Upper lobe of right lung (tissue), 1 donor: ENCODE measurements at places on chromosomes 1 and 21. TPM values are rescaled to one million over a fixed set of nuclear protein-coding genes. Genes with fewer than 3 reads are reported as not detected.
A peak's percentile ranks its signal among the peaks of the same experiment; 100 is the strongest.

DNA sequence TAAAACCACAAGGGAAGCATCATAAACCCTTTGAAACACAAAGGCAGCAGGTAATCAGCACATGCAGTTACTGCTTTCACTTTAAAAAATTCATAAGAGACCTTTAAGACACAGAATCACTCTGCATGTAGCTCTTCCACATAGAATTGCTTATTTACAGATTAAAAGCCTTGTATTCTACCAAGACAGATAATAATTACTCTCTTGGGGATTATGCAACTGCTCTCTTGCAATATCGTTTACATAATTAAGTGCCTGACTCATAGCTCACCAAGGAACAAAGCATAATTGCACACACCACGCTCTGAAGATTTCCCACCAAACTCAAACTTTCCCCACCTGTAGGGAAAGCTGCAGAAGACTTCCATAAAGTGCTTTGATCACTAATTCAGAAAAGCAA is 87.9 kb downstream of the VAV3 start:
- DNase-seq, result no peak

GRCh38 chr1:69263921-69264391 is 303.8 kb upstream of the LRRC7 start:
- DNase-seq, result no peak

DNA sequence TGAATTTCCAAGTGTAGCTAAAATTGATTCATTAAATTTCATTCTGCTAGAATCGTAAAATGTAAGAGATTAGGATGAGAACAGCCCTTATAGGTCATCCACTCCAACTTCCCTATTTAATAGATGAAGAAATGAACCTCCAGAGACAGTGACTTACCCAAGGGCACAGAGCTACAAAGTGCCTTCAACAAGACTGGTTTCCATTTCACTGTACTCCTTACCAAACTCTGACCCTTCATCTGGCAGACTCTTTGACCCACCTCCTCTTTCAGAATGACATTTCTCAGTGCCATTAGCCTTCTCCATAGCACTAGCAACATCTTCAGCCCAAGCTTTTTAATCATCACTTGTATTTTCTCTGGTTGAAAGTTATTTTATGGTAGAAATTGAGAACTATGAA is 161.3 kb downstream of the NEK7 start:
- no peak for DNase-seq

DNA sequence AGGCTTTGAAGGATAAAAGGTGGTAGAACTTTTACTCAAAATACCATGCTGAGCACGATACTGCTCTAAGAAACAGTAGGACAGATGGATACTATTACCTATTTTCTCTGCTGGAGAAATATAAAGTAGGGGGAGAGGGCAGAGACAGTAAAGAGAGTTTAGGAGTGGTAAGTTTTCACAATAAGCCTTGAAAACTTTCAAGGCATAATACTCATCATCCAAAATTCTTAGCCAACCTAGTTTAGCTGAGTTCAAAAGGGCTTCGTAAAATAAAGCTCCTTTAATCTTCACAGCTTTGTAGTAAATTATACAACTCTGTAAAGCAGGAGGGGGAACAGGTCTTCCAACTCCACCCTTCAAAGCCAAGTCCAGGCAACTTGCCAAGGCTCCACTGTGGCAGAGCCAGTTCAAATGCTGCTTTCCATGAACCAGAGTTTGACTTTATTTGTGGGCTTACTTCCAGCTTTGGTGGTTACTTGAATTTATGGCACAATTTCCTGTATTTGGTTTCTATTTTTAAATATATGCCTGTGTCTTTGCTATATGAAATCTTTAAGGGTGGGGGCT is 15.5 kb downstream of the TEX38 start:
- DNase-seq, result peak; percentile 84

DNA sequence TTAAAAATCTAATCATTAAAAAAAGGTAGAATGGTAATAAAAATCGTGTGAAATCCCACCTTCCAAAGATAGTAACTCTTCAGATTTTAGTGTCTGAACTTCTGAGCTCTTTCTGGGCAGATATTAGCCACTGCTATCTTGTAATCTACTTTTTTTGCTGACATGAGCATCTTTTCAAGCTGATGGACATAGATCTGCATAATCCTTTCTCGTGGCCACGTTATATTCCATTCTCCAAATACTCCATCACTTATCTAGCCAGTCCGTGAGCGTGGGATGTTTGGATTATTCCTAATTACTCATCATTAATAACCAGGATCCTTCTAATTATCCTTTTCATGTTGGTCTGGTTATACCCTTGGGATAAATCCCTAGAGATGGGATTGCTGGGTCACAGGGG is 254.2 kb upstream of the VAMP3 start:
- no peak for DNase-seq

GRCh38 chr21:45880097-45881068 is 101.2 kb upstream of the COL6A1 start:
- DNase-seq, result peak; percentile 75

DNA sequence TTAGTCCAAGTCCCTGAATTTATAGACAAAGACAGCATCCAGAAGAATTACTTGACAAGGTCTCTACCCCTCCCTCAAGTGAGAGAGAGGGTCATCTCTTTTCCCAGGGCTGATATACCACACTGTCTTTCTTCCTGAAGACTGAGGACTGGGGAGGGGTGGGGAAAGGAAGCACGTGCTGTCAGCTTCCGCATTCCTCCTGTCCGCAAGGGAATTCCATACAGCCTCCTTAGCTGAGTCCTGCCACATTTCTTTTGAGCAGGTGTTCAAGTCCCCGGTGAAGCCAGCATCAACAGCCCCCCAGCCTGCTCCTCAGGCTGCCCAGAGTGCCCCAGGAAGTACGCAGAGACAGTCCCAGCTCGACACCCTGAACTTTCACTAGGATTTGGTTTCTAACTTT is 34.2 kb downstream of the PCAT6 start:
- DNase-seq, result no peak

- DNase-seq, result no peak
Measured at GRCh38 chr1:152777510-152778137, 2.7 kb downstream of the LCE1F start.

DNA sequence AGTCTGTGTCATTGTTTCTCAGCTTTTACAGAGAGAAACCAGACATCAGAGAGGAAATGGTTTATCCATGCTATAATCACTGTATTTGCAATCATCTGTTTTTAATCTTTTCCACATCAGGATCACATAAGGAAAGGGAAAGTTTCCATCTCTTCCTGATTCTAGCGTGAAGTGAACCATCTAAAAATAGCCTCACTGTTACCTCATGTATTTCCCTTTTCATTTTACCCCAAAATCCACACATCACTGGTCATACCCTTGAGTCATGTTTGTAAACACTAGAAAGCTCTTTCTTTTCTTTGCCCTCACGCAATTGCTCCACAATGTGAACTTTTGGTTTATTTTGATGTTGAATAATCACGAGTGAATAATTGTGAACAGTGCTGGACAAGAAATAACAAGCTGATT is 146.0 kb downstream of the PLA2G4A start:
- DNase-seq, result no peak

DNA sequence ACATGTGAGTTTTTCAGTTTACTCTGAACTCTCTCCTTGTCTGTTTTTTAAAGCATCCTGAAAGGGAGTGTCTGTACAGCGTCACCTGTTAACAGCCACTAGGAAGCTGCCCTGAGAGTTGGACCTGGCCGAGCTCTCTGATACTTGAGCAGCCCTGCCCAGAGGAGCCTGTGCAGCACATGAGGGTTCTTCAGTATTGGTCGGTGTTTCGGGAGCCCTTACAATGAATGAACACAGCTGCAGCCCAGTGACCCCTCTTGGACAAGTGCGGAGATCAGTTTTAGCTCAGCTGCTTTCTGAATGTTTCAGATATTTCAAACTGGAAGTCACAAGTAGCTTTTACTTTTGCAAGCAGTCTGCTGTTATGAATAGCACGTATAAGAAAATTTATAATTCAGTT is 39.2 kb downstream of the ADARB1 start:
- peak; percentile 8 for DNase-seq

Gene AMY2B
- total RNA-seq, result 25.4 TPM

Gene OR2L5
- not detected for total RNA-seq

Gene DNALI1
- total RNA-seq, result 13.2 TPM
